Activated CD4-positive, CD25-positive, alpha-beta regulatory T cell treated with anti-CD3 and anti-CD28 coated beads, Interleukin-2, amount 50 U/mL, for 24 hours (primary cell): ENCODE measurements at places on chromosomes 16 and 17.

DNA sequence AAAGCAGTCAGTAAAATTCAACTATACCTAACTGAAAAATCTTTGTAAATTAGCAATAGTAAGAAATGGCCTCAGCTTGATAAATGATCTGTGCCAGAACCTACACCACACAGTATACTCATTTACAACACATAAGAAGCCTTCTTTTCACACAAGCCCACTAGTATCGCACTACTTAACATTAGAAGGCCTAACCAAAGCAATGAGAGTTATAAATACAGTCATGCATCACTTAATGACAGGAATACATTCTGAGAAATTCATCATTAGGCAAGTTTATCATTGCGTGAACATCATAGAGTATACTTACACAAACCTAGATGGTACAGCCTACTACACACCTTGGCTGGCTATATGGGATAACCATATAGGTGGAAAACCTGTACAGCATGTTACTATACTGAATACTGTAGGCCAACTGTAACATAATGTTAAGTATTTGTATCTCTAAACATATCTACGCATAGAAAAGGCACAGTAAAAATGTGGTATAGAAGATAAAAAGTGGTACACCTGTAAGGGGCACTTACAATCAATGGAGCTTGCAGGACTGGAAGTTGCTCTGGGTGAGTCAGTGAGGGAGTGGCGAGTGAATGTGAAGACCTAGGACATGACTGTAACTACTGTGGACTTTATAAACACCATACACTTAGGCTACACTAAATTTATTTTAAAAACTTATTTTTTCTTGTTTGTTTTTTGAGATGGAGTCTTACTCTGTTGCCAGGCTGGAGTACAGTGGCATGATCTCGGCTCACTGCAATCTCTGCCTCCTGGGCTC is 126.5 kb upstream of the CORO6 start:
- ATAC-seq, result peak; percentile 78

- ATAC-seq, result no peak
Measured at GRCh38 chr16:64926476-64926875, 195.4 kb downstream of the CDH11 start.

- ATAC-seq, result no peak
Measured at GRCh38 chr16:79865918-79866317, 265.4 kb upstream of the MAF start.

GRCh38 chr16:55349867-55350266 is 25.9 kb downstream of the IRX6 start:
- ATAC-seq, result no peak

DNA sequence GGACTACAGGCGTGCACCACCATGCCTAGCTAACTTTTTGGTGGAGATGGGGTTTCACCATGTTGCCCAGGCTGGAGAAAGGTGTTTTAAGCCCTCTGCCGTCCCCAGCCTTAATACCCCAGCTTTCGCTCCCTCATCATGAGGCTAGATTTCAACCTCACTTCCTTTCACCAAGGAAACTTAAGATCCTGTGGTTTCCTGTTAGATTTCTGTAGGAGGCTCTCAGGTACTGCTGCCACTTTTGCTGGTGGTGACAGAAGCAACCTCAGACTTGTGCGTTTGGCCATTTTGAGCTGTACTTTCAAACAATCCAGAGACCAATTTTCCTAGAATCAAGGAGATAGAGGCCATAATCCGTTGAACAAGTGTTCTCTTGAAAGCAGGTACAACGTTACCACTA is 36.2 kb downstream of the MPHOSPH6 start:
- ATAC-seq, result peak; percentile 53

- ATAC-seq, result no peak
Measured at GRCh38 chr17:61247439-61247838, 152.2 kb upstream of the TBX2 start.

- no peak for ATAC-seq
Measured at GRCh38 chr16:52466994-52467393, 79.9 kb downstream of the TOX3 start.

DNA sequence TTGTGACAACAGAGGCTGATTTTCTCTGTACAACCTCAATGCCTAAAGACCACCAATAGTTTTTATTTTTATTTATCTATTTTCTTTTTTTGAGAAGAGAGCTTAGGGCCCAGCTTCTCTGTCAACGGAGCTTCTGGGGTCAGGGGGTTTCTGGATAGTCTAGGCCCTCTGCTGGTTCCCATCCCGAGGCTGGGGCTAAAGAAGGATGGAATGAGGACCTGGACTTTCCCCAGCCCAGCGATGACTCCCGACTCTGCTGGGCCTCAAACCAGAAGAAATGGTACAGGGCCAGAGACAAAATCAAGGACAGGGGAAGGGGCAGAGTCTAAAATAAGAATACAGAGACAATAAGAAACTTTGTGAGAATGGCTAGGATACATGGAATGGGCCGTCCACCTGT is 5.7 kb upstream of the TSPOAP1 start:
- no peak for ATAC-seq

DNA sequence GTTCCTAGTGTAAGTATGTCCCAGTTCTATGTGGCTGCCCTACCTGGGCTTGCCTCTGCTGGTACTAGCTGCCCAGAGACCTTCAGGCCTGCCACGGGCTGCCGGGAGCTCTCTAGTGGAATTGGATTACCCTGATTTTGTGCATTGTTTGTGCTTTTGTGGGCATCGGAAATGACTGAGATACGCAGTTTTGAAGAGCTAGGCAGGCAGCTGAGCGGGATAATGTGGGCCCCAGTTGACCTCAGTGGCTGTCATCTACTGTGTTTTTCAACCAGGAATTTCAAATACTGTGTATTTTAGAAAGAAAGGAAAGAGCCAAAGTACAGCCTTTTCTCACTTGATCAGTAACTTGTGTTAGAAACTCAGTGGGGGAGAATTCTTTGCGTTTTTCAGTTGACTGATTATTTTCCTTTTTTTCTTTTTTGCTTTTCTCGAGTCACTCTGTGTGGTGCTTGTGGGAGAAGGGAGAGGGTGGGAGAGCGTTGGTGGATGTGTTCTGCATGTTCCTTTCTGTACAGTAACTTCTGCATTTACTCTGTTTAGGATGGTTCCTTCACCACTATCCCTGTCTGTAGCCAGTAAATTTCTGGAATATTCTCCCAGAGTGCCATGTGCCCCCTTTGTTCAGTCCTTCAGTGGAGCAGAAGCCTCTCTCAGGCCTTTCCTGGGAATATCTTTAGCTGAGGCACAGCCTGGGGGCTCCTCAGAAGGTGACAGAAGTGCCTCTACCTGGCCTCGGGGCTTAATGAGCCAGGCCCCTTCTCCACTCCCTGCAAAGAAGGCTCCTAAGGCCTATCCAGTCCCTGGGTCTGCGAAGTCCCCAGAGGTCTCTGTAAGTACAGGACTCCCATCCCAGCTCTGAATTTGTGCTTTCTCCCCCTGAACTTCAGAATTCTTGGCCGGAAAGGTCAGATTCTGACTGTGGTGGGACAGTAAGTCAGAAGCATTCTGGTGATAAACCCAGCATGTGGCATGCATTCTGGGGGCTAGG is 15.0 kb upstream of the SLC12A3 start:
- no peak for ATAC-seq

DNA sequence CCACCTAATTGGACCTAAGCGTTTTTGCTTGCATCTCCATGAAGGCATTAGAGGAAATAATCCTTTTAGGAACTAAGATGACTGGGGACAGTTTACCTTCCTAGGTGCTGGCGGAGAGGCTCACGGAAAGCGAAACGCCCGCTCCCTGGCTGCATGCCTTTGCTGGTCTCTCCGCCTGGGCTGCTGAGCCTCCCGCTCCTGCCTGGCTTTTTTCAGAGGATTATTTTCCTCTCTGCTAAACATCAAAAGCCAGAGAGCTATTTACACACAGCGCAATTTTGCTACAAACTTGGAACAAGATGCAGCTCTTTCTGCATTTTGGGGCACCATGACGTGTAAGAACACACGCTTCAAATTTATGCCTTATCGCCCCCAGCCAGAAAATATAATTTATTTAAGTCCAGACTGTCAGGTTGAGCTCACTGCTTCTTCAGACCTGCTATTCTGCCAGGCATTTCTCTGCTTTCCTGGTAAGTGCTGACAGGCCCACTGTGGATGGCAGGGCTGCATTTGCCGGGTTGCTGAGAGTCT is 124.4 kb downstream of the SPACA3 start:
- ATAC-seq, result no peak

DNA sequence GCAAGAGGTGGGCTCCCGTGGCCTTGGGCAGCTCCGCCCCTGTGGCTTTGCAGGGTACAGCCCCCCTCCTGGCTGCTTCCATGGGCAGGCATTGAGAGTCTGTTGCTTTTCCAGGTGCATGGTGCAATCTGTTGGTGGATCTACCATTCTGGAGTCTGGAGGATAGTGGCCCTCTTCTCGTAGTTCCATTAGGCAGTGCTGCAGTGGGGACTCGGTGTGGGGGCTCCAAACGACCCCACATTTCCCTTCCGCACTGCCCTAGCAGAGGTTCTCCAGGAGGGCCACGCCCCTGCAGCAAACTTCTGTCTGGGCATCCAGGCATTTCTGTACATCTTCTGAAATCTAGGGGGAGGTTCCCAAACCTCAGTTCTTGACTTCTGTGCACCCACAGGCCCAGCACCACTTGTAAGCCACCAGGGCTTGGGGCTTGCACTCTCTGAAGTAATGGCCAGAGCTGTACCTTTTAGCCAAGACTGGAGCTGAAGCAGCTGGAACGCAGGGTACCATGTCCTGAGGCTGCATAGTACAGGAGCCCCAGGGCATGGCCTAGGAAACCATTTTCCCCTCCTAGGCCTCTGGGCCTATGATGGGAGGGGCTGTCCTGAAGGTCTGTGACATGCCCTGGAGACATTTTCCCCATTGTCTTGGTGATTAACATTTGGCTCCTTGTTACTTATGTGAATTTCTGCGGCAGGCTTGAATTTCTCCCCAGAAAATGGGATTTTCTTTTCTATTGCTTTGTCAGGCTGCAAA is 6.0 kb downstream of the PRKAR1A start:
- ATAC-seq, result no peak

DNA sequence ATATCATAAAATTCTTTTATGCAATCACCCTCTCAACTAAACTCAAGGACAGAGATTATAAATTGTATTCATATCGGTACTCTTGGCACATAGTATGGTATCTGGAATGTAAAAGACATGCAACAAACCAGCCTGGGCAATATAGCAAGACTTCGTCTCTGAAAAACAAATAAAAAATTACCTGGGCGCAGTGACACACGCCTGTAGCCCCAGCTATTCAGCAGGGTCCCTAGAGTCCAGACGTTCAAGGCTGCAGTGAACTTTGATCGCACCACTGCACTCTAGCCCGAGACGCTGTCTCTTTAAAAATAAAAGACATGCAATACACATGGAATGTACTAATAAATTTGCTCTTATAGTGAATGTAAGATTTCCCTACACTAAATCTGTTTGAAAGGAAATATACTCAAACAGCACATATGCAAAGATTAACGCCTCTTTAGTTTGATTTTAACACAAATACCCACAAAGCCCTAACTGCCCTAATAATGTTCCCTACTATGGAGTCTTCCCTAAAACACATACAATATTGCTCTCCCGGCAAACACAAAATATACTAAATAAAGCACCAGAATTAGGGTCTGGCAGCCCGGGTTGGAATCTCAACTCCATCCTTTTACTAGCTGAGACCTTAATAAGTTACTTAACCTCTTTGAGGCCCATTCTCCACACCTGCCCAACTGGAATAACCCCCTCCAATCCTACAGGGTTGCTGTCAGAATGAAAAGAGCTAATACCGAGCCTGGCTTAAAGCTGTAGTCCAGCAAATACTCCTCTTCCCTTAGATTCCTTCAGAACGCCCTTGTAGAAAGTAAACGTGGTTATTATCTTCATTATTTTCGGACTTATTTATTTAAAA is 1.2 kb downstream of the ABCA5 start:
- no peak for ATAC-seq

GRCh38 chr17:38464723-38465390 is 36.6 kb downstream of the ARHGAP23 start:
- ATAC-seq, result no peak

DNA sequence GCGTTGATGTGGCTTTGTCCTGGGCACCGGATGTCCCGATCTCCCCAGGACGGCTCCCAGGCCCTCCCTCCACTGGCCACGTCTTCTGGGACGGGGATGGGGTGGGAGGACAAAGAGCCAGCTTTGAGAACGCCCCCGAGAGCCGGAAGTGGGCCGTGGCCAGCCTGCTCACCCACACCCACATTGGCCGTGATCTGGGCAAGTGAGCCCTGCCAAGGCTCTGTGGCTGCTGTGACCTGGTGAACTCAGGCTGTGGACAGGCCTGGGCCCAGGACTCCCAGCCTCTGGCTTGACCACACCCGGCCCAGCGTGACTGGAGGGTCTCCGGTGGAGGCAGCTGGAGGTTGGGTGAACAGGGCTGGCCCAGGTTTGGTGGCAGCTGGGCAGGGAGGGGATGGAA is 3.3 kb downstream of the CDH15 start:
- ATAC-seq, result no peak

- ATAC-seq, result no peak
Measured at GRCh38 chr17:45149669-45150664, 1.7 kb downstream of the HEXIM1 start.

DNA sequence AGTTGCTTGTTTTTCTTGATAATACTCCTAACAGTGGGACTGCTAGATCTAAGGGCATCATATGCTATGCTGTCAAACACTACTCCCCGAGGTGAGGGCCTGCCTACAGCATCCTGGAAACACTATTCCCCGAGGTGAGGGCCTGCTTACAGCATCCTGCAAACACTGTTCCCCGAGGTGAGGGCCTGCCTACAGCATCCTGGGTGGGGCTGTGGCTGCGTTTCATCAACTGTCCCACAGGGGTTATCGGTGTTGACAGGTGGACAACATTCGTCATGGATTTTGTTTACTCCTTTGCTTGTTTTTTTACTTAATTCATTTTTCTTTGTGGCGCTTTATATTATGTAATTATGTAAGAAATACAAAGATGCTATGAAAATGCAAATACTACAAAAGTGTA is 22.5 kb downstream of the NPRL3 start:
- no peak for ATAC-seq

- no peak for ATAC-seq
Measured at GRCh38 chr17:61450641-61451537, 1.3 kb upstream of the TBX4 start.

DNA sequence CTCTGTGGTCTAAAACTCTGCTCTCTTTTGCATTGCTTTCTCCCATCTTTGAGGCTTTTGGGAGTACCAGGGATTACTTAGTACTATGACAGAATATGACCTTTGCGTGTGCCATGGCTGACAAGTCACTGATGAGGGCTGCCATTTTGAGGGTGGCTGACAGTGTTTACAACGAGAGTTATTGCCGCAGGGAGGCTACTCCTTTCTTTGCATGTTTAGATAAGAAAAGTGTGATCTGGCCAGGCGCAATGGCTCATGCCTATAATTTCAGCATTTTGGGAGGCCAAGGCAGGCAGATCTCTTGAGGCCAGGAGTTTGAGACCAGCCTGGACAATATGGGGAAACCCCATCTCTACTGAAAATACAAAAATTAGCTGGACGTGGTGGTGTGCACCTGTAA is 77.5 kb downstream of the GSG1L start:
- ATAC-seq, result no peak

DNA sequence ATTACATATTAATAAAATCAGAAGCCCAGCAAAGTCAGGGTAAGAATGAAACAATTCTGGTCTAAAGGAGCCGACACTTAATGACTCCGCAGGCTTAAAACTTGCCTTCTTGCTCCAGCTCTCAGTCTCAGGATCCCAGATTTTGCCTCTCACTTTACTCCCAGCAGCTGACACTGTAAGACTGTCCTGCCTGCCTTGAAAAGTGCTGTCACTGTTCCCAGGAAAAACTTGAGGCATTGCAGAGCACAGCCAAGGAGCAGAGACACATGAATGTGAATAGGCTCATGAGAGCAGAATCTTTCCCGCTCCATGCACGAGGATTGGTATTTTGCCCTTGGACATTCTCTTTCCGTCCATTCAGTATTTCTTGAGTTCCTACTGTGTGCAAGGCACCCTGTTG is 457.6 kb upstream of the ZFHX3 start:
- ATAC-seq, result no peak

- no peak for ATAC-seq
Measured at GRCh38 chr17:60524463-60525327, 1.3 kb downstream of the APPBP2 start.
